ENCODE measurements at places on chromosomes 7 and 10.

- DNase-seq: no peak
These were observed 24.5 kb upstream of the EEPD1 start for GRCh38 chr7:36128448-36129047.

DNA sequence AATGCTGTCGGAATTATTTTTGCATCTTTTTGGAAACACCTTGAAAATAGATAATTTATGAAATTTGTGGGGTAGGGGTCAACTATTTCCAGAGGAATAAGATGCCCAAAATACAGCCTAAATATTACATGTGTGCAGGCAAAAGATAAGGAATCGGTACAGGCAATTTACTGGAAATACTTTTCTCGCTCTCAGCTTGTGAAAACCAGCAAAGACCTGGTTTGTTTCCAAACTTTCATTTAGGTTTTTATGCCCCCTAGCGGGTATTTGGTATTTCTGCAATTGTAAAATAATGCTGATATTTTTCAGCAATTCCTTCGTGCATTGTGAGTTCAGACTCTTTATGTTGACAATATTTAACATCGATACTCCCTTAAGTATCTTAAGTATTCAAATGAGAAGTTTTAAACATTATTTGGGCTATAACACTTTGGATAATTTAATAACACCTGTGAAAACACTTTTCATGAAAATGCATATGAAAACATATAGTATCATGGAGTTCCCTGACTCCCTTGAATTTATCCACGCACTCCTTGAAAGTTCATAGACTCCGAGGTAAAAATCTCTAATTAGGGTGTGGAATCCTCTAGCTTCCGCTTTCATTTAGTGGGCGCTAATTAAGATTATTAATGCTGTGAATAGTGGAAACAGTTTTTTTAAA, 132.4 kb downstream of the TSPAN12 start:
- DNase-seq: no peak

GRCh38 chr10:32161586-32161985, 105.4 kb upstream of the KIF5B start:
- DNase-seq: no peak

DNA sequence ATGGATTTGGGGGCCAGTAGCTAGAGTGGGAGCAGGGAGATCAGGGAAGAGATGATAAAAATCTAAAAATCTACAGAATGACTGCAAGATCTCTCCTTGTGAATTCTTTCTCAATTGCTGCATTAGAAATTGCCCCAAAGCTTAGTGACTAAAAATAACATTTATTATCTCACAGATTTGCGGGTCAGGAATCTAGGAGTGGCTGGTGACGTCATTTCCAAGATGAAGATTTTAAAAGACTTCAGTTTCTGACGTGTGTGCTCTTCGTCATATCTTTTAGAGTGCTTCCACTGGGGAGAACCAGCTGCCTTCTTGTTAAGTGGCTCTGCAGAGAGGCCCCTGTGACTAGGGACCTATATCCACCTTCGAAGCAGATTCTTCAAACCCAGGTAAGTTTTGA, 112.6 kb downstream of the DGKI start:
- no peak for DNase-seq

- DNase-seq: no peak
These were observed 46.8 kb downstream of the HIPK2 start for GRCh38 chr7:139730746-139731612.
